ENCODE measurements at places on chromosomes 3 and 15. TPM values are rescaled to one million over a fixed set of nuclear protein-coding genes. Genes with fewer than 3 reads are reported as not detected.

UBXN7 gene
- 30.2 TPM for total RNA-seq

DNA sequence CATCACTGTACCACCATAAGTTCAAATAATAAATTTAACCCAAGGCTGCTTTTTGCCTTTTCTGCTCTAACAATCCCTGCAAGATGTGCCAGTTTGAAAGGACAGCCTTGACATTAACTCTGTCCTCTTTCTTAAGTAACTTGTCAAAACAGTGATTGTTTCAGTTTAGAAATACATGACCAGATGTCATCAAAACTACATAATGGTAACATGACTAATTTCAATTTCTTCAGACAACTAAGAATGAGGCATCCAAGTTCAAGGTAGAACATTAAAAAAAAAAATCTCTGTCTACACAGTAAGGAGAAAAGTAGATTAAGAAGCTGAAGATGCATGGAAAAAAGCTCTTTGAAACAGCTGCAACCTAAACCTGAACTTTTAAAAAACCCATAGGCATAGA, 47.4 kb downstream of the SHQ1 start:
- no peak for DNase-seq

DNA sequence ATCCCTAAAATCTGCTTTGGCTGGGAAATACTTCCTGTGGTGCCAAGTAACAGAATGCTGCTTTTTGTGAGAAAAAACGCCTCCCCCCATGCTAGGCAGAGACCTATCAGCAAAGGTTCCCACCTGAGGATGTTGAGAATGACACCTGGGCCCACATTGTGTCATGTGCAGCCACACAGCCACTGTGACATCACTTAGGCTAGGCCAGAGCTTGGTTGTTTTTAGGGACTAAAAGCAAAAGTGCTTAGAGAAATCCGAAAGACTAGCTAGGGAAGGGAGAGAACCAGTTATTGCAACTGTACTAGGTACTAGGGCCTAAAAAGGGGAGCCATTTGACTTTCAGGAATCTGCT, 6.2 kb downstream of the ZDHHC3 start:
- no peak for DNase-seq

- no peak for DNase-seq
Observed at GRCh38 chr15:81940467-81941451, 105.1 kb downstream of the MEX3B start.

CLDN1 gene
- total RNA-seq: 14.2 TPM

DNA sequence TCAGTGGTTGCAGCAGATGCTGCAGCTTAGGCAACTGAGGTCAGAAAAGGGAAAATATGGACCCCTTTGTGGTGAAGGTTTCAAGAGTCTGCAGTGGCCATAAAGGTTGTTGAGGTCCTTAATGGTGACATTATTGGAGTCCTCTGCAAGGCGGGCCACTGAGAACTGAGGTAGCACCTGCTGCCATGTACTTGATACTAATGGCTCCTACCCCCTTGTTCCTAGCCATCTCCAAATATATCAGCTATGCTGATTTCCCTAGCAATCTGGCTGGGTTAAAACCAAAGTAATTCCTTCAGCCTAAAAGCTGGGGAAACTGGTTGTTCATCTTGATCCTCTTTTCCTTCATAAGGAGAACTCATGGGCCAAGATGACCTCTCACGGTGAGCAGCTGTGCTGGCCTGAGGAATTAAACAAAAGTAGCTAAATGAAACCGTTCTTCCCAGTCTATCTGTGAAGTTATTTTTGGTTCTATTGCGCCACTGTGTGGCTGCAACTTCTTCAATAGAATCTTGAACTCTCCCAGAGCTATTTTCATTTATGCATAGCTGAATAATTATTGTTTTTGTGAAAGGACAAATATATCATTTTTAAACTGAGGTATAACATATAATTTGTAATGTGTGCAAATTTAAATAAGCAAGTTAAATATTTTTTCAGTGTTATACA, 76.1 kb upstream of the PLSCR4 start:
- DNase-seq: peak; percentile 81

GRCh38 chr3:138196023-138196422, 8.9 kb downstream of the ARMC8 start:
- no peak for DNase-seq

SNTN gene
- not detected for total RNA-seq

DNA sequence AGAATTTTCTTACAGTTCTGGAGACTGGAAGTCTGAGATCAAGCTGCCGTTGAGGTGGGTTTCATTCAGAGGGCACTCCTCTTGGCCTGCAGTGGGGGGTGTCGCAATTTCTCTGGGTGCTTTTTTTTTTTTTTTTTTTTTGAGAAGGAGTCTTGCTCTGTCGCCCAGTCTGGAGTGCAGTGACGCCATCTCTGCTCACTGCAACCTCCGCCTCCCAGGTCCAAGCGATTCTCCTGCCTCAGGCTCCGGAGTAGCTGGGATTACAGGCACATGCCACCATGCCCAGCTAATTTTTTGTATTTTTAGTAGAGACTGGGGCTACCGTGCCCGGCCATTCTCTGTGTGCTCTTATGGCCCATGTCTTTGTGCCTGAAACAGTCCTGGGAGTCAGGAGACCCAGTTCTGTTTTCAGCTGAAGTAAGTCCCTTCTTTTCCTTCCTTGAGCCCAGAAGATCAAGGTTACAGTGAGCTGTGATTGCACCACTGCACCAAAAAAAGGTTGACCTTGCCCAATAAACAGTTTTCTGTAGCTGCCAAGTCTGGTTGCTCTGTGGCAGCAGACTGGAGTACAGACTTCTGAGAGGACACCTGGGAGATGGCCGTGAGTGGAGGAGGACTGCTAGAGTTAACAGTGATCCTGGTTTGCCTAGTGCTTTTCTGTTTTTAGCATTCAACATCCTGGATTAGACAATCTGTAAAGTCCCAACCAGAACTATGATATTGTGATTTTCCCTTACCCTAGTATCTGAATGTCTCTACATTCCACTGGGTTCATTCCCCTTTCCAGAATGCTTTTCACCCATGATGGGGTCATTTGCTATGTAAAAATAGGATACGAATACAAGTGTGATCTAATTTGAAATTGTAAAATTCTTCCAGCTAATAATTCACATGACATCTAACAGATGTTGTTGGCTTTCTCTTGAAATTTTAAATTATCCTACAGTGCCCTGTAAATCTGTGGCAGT, 76.6 kb upstream of the RNF7 start:
- DNase-seq: no peak

DNA sequence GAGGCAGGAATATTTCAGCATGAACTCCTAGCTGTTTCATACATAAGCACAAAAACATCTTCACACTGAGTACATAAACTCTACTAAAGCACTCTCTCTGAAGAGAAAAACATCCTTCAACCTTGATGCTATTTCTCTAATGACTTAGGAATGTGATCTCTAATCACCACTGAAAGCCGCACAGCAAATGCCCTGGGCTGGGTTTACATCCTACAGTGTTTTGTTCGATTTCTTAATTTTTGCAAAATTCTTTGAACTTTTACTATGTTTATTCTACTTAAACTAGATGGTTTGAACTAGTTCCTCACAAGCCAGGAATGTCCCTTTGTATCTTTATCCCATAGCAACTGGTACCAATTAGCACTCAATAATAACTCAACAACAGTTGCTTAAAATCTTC, 130.9 kb upstream of the ABI3BP start:
- DNase-seq: no peak

PYGO1 gene
- 9.0 TPM for total RNA-seq

- DNase-seq: no peak
Observed at GRCh38 chr3:17129556-17129955, 244.8 kb downstream of the PLCL2 start.

DNA sequence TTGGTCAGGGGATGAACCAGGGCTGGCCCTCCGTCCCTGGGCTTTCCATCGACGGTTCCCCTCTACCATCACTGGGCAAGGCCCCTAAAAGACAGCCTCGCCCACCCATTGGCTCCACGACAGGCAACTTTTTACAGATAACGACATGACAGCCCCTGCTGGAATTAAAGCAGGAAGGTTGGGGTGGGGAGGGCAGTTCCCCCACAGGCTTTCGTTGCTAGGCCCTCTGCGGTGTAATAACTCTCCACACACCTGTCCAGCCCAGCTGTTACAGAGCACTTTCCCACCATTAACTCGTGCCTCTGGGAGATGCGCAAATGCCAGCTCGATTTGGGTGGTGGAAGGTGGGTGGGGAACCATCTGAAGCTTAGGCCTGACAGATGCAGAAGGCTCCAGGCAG, 264.2 kb upstream of the TLE3 start:
- no peak for DNase-seq

- no peak for DNase-seq
Observed at GRCh38 chr15:59276225-59277178, 69.9 kb downstream of the LDHAL6B start.

DNA sequence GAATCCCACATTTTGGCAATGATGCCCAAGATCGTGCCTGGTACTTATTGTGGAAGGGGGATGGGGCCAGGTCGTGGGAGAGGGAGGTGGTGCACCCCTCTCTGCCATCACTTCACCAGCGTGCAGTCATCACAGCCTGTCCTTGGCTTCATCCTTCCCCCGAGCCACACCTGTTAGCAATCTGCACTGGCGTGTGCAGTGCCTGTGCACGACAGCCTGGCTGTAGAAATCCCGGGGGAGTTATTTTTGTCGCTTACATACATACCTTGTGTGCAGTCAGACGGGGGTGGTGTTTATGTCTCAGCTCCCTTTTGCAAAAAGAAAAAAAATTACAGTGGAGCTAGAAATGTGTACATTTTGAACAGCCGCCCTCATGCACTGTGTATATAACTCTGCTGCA, 216.0 kb downstream of the TLE3 start:
- DNase-seq: no peak

- peak; percentile 19 for DNase-seq
Observed at GRCh38 chr15:32716915-32717425, 834 bp upstream of the GREM1 start.

FEZF2 gene
- not detected for total RNA-seq

DNA sequence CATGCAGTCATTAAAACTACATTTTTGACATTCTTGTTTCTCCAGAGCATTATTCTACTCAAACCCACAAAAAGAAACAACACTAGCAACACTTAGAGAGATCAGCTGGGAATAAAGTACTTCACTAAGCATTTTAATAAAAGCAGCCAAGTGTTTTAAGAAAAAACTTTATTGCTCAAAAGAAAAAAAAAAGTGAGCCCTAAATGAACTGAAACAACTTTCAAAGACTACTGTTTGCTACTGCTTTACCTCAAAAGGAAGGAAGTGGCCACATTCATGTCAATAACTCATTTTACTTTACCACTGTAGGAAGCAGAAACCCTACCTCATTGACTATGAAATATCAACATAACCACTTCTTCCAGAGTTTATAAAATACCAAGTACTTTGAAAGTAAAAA, 91.3 kb downstream of the UACA start:
- peak; percentile 38 for DNase-seq

DNA sequence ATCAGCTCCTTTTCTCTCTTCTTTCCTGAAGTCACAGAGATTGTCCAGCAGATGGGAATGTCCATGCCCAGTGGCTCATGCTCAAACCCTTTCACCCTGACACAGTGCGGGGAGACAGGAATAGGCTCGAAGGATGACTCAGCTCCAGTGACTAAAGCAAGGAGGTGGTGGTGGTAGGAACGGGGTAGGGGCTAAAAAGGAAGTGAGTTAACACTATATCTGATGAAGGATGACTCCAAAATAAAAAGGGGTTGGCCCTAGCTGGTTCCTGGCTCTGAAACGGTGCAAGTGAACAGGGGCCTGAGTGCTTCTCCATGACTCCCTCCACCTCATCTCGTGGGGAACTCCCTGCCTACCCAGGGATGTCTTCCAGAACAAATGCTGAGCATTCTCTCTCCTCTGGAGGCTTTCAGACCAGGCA, 167.4 kb upstream of the LPP start:
- DNase-seq: peak; percentile 70

DNA sequence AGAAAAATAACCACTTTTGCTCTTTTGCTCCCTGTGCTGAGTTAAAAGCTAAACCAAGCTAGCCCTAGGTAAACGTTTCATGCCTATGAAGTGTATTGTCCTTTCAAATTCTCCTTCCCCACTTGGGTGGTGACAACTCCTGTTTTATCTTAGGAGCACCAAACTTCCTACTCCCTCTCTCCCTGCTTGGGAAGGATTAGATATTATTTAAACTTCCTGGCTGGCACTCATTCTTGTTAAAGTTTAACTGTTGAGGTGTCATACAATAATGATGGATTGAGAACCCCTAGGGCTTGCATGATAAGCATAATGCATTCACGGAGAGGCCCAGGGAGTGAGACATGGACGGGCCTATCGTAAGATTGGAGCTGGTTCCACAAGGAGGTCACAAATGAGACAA, 29.5 kb downstream of the B4GALT4 start:
- no peak for DNase-seq

GRCh38 chr15:40856746-40857145, 12.9 kb downstream of the SPINT1 start:
- DNase-seq: no peak

KATNBL1 gene
- 53.8 TPM for total RNA-seq

GRCh38 chr3:53191836-53192480, 30.9 kb downstream of the PRKCD start:
- DNase-seq: no peak

GNAT1 gene
- total RNA-seq: not detected

C15orf62 gene
- under 0.01 TPM for total RNA-seq

GRCh38 chr15:29618586-29618985, 203.7 kb downstream of the TJP1 start:
- DNase-seq: no peak

DNA sequence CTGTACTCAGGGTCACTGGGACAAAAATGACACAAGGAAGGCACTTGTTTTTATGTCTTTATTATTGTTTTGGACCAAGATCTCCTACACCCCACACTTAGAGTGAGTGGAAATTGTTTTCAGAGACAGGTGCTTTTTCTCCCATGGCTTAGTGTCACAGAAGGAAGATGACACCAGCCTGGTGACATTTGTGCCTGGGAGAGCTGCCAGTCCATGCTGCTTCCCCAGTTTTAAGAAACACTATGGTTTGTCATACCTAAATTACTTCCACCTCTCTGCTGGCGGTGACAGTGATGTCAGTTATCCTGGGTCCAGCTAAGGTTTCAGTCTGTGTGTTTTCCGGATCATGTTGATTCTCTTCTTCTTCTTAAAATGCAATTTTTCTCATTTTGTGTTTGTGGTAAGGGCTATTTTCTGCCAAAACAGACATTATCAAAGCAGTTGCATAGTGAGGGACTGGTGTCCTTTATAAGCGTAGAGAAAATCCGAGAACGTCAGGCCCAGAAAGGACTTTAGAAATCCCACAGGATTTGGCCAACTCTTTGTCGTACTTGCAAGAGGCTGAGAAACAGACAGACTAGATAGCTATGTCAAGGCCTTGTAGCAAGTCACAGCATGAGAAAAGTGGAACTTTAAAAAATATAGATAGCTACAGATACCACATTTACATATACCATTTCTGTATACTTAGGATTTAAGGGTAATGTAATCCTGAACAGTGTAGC, 149.5 kb downstream of the TP63 start:
- no peak for DNase-seq

GRCh38 chr3:40170395-40170794, 139.1 kb upstream of the EIF1B start:
- DNase-seq: no peak

DNA sequence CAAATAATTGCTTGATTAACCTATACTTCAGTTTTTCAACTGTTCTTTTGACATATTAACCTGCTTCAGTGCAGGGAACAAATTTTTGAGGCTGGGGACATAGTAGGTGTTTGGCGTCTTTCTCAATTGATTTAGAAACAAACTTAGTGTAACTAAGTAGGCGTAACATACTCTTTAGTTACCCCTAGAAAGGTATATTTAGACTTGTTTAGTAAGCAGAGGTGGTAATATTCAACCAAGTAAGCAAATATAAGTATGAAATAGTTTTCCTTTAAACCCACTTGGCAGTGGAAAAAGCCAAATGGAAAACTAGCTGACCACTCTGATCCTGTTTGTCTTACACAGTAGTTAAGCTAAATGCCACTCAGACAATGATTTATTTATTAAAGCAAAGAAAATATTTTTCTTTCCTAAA, 113.2 kb downstream of the MBNL1 start:
- no peak for DNase-seq

RTF1 gene
- total RNA-seq: 30.0 TPM

Measured in fibroblast of villous mesenchyme (primary cell).